ENCODE measurements at places on chromosomes 5 and 9.

- H3K27ac ChIP-seq, result no peak overlapping the region
- H3K4me1 ChIP-seq, result no peaks in the 10 kb centered on the region
- H3K36me3 ChIP-seq, result peaks cover 44% of the 10 kb centered on the region
- no peak for DNase-seq
- H3K4me3 ChIP-seq, result no peak overlapping the region
These were observed 39.8 kb downstream of the IARS1 start for GRCh38 chr9:92253656-92254055.

- H3K4me1 ChIP-seq, result no peaks in the 10 kb centered on the region
- no peak overlapping the region for H3K4me3 ChIP-seq
- no peak overlapping the region for H3K27ac ChIP-seq
- H3K27me3 ChIP-seq, result no peaks in the 10 kb centered on the region
- no peaks in the 10 kb centered on the region for H3K36me3 ChIP-seq
These were observed 27.0 kb downstream of the C5 start for GRCh38 chr9:121023064-121023463.

DNA sequence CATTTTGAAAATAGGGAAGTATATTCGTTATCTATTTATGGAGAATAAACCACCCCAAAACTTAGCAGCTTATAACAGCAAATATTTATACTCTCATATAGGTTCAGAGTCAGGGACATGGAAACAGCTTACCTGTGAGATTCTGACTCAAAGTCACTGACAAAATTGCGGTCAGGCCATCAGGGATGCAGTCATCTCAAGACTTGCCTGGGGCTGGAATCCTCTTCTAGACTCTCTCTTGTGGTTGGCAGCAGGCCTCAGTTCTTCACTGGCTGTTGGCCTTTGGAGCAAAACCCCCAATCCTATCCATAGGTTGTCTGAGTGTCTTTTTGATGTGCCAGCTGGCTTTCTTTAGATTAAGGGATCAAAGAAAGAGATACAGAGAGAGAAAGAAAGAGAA, 275.6 kb downstream of the SEC61B start:
- H3K27ac ChIP-seq, result no peak overlapping the region
- no peaks in the 10 kb centered on the region for H3K36me3 ChIP-seq
- H3K27me3 ChIP-seq, result no peaks in the 10 kb centered on the region
- no peaks in the 10 kb centered on the region for H3K4me1 ChIP-seq
- DNase-seq, result no peak

DNA sequence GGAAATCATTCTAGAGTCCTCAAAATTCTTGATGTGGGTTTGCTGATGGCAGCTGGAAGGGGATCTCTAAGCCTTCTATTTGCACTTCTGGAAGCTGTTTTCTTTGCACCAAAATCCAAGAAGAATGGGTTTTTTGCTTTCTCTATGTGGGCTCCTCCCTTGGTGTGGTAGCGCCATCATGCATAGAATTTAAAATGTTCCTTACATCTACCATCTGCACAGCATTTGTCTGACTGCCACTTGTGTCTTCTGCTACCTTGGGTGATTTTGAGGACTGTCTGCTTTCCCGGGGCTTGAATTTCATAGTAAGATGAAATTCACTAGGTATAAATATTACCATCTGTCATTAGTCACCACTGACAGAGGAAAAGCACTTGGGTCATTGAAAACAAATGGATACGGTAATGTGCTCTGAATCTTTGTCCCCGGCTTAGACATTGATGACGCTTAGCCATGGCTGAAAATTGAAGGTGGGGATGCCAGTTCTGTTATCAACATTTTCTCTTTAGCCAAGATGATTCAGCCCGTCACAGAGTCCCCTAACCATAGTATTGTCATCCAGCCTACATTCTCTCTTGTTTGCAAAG, 30.0 kb downstream of the SNX30 start:
- H3K4me1 ChIP-seq, result no peaks in the 10 kb centered on the region
- H3K27ac ChIP-seq, result no peak overlapping the region
- DNase-seq, result no peak

DNA sequence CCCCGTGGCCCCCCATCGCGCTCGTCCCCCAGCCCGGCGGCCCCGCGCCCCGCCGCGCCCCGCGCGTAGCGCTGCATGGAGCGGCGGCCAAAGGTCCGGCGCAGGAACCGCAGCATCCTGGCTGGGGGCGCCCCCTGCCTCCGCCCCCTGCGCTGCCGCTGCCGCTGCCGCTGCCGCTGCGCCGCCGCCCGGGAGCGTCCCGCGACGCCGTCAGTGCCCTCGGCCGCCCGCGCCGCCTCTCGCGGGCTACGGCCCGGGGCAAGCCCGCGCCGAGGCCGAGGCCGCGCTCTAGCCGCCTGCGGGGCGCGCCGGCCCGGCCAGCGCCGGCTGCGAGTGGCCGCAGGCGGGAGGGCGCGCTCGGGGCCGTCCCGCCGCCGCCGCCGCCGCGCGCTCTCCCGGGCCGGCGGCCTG, 523 bp downstream of the EPB41L4B start:
- no peak overlapping the region for H3K27ac ChIP-seq
- H3K27me3 ChIP-seq, result peaks cover 3% of the 10 kb centered on the region
- H3K4me1 ChIP-seq, result peaks cover 10% of the 10 kb centered on the region

- H3K36me3 ChIP-seq, result no peaks in the 10 kb centered on the region
- DNase-seq, result no peak
- no peak overlapping the region for H3K27ac ChIP-seq
These were observed 79.7 kb downstream of the CDH6 start for GRCh38 chr5:31273161-31273560.

DNA sequence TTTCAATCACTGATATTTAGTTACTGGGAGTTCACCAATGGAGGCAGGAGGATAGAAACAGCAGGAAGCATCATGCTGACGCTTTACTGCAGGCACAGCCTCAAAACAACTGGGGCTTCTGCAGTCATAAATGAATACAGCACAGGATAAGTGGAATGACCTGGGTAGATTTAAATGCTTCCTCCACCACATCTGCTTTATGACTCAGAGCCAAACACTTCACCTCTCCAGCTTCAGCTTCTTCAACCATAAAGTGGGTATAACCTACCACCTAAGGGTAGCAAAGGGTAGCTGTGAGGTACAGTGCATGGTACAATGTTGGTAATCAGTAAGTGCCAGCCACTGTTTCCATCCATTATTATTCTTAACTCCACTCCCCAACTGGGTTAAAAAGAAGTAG, 28.4 kb downstream of the RASEF start:
- H3K36me3 ChIP-seq, result no peaks in the 10 kb centered on the region
- H3K4me1 ChIP-seq, result no peaks in the 10 kb centered on the region
- no peak overlapping the region for H3K27ac ChIP-seq
- no peak overlapping the region for H3K4me3 ChIP-seq

GRCh38 chr5:103258957-103259704, 568 bp downstream of the MACIR start:
- DNase-seq, result peak; percentile 57
- no peaks in the 10 kb centered on the region for H3K4me1 ChIP-seq

GRCh38 chr9:86321373-86321772, 32.8 kb downstream of the TUT7 start:
- H3K4me3 ChIP-seq, result no peak overlapping the region
- peaks cover 63% of the 10 kb centered on the region for H3K36me3 ChIP-seq
- no peak for DNase-seq
- H3K4me1 ChIP-seq, result no peaks in the 10 kb centered on the region
- H3K27ac ChIP-seq, result no peak overlapping the region

GRCh38 chr5:38722918-38723317, 122.9 kb upstream of the OSMR start:
- H3K4me3 ChIP-seq, result no peak overlapping the region
- no peak for DNase-seq

- no peaks in the 10 kb centered on the region for H3K4me1 ChIP-seq
- no peak overlapping the region for H3K27ac ChIP-seq
These were observed 370.6 kb downstream of the BNC2 start for GRCh38 chr9:16499892-16500291.

- H3K4me1 ChIP-seq, result no peaks in the 10 kb centered on the region
- no peak for DNase-seq
- no peak overlapping the region for H3K4me3 ChIP-seq
- H3K27ac ChIP-seq, result no peak overlapping the region
- no peaks in the 10 kb centered on the region for H3K36me3 ChIP-seq
- H3K27me3 ChIP-seq, result no peaks in the 10 kb centered on the region
These were observed 97.5 kb upstream of the FCN2 start for GRCh38 chr9:134782921-134783698.

- no peaks in the 10 kb centered on the region for H3K27me3 ChIP-seq
- H3K4me1 ChIP-seq, result no peaks in the 10 kb centered on the region
- H3K36me3 ChIP-seq, result no peaks in the 10 kb centered on the region
These were observed 165.5 kb downstream of the TLR4 start for GRCh38 chr9:117869712-117870111.

DNA sequence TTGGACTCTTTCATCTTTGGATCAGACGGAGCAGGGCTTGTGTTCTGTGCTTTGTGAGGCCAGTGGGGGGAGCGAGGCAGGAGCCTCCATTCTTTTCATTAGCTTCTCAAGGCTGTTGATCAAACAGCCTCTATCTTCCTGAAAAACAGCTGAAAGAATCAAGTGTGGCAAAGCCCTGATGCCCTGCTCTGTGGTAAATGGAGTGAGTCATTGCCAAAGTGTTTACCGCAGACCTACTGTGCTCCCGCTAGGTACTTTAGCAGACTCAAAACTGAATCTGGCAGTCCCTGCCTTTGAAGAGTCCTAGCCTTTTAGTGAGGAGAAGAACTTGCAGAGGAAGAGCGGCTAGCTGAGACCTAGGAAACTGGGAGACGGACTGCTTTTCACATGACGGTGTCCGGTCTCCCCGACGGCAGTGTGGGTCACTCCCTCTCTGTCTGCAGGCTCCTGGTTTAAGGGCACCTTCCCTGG, 3.3 kb downstream of the ANKRD33B start:
- no peaks in the 10 kb centered on the region for H3K36me3 ChIP-seq
- H3K27me3 ChIP-seq, result no peaks in the 10 kb centered on the region
- no peak overlapping the region for H3K4me3 ChIP-seq
- H3K27ac ChIP-seq, result no peak overlapping the region
- H3K4me1 ChIP-seq, result no peaks in the 10 kb centered on the region

DNA sequence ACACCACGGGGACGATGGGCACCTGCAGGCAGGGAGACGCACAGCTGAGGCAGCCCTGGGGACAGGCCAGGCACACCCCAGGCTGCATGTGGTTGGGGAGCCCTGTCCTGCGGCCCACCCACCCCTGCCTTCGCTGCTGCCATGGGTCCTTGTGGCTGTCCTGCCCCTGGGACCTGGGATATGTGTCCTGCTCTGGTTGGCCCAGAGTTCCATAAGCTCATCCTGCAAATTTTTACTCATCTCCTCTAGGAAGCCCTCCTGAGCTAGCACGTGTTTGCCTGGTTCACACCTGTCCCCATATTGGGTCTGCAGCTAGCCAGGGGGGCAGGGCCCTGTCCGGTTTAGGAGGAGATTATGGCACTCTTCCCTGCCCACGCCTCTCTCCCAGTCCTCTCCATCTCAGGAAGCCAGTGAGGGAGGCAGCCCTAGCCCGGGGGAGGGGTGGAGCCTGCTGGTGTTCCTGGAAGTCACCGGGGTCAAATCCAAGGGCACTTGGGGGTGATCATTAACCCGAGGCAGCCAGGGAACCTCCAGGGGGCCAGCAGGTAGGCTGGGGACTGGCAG, 12.2 kb downstream of the EGFL7 start:
- no peak for DNase-seq
- H3K4me3 ChIP-seq, result no peak overlapping the region
- H3K27me3 ChIP-seq, result no peaks in the 10 kb centered on the region
- H3K27ac ChIP-seq, result no peak overlapping the region
- H3K36me3 ChIP-seq, result no peaks in the 10 kb centered on the region

- H3K4me3 ChIP-seq, result no peak overlapping the region
- H3K4me1 ChIP-seq, result no peaks in the 10 kb centered on the region
- H3K36me3 ChIP-seq, result no peaks in the 10 kb centered on the region
- H3K27ac ChIP-seq, result no peak overlapping the region
- DNase-seq, result no peak
These were observed 133.4 kb upstream of the CDH9 start for GRCh38 chr5:27171761-27172261.

- H3K4me3 ChIP-seq, result no peak overlapping the region
- H3K27me3 ChIP-seq, result no peaks in the 10 kb centered on the region
- no peak for DNase-seq
- no peaks in the 10 kb centered on the region for H3K36me3 ChIP-seq
These were observed 97.8 kb downstream of the MPDZ start for GRCh38 chr9:13181652-13182051.

GRCh38 chr5:143574236-143574635, 170.8 kb upstream of the NR3C1 start:
- no peaks in the 10 kb centered on the region for H3K4me1 ChIP-seq
- no peak for DNase-seq

DNA sequence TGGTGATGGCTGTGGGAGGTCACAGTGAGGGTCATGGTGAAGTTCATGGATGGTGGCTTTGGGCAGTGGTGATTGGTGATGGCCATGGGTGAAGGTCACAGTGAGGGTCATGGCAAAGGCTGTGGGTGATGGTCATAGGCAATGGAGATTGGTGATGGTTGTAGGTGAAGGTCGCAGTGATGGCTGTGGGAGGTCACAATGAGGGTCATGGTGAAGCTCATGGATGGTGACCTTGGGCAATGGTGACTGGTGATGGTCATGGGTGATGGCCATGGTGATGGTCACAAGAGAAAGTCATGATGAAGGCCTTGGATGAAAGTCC, 115.6 kb upstream of the IRX4 start:
- no peaks in the 10 kb centered on the region for H3K27me3 ChIP-seq
- no peaks in the 10 kb centered on the region for H3K4me1 ChIP-seq
- H3K27ac ChIP-seq, result no peak overlapping the region
- no peak overlapping the region for H3K4me3 ChIP-seq
- no peak for DNase-seq
- H3K36me3 ChIP-seq, result no peaks in the 10 kb centered on the region

- H3K36me3 ChIP-seq, result no peaks in the 10 kb centered on the region
- no peaks in the 10 kb centered on the region for H3K27me3 ChIP-seq
- no peak overlapping the region for H3K27ac ChIP-seq
- H3K4me1 ChIP-seq, result no peaks in the 10 kb centered on the region
- DNase-seq, result no peak
- H3K4me3 ChIP-seq, result no peak overlapping the region
These were observed 2.7 kb upstream of the KIF4B start for GRCh38 chr5:155010881-155011280.

DNA sequence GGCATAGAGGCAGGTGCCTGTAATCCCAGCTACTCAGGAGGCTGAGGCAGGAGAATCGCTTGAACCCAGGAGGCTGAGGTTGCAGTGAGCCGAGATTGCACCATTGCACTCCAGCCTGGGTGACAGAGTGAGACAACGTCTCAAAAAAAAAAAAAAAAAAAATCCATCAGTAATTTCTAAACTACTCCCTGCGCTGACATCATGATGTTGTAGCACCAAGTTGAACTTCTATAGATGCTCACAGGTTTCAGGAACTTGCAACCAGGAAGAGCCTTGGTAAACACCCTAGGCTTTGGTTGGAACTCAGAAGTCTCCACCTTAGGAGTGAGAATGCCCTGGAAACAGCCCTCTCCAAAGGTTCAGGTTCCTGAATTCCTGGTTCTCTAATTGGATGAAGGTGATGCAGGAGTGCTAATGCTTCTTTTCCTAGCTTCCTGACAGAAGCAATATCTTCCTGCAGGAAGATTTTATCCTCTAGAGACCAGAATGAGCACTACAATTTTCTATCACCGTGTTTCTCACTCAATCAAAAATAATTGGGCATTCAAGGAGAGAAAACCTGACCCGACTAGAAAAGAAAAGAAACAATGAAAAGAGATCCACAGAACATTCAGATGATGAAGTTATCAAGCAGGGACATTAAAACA, 469.6 kb downstream of the GADD45G start:
- no peaks in the 10 kb centered on the region for H3K36me3 ChIP-seq
- no peaks in the 10 kb centered on the region for H3K27me3 ChIP-seq
- no peaks in the 10 kb centered on the region for H3K4me1 ChIP-seq

All from naive thymus-derived CD4-positive, alpha-beta T cell (primary cell).